ENCODE measurements at places on chromosomes 11 and 22. TPM values are rescaled to one million over a fixed set of nuclear protein-coding genes. Genes with fewer than 3 reads are reported as not detected.

KRTAP5-1 gene
- not detected for total RNA-seq

MGAT3 gene
- 13.0 TPM for total RNA-seq

HEPHL1 gene
- not detected for total RNA-seq

OPCML gene
- 17.4 TPM for total RNA-seq

VSIG10L2 gene
- 0.23 TPM for total RNA-seq

SYT9 gene
- total RNA-seq, result 5.1 TPM

FJX1 gene
- 16.4 TPM for total RNA-seq

OSM gene
- 3.0 TPM for total RNA-seq

RFPL2 gene
- 0.18 TPM for total RNA-seq

MUC2 gene
- total RNA-seq, result under 0.01 TPM

WNT11 gene
- total RNA-seq, result 30.8 TPM

TENM4 gene
- total RNA-seq, result 90.9 TPM

VPREB1 gene
- 1.2 TPM for total RNA-seq

EXT2 gene
- total RNA-seq, result 99.1 TPM
